ENCODE measurements at places on chromosomes 1 and 21.

GRCh38 chr1:8693107-8693506 lies 124.3 kb downstream of the RERE start:
- no peak for DNase-seq

DNA sequence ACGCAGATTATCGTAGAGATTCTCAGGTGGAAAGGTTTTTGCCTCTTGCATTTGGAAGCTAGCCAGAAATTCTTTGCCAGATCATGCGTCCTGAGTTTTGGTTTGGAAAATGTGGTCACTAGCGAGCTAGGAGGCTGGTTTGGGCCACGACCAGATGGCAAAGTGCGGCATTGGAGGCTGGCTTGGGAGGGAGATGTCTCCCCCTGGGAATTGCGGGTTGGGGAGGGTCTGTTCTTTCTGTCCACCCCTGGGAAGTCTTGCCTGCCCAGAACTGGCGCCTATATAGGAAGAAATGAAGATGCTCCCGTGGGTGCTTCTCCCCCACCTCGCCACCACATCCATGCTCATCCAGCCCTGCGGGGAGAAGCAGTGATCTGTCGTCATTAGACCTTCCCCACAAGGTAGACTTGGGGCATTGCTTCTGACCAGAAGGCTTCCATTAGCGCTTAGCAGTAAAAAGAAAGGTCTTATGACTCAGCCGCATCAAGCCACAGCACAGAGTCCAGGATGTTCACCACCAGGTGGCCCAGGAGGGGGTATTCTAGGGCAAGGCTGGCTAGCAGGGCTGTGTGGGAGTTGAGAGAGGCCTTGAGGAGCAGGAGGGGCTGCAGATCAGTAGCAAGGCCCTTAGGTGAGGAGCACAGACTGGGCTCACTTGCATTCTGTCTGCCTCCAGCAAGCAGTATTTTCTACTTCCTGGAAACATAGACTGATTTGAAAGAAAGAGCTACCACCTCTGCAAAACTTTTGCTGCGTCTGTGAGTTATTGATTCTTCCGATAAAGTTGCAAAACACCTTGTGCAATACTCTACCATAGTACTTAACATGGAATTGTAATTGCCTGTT lies 1.5 kb upstream of the PTP4A2 start:
- DNase-seq, result no peak

DNA sequence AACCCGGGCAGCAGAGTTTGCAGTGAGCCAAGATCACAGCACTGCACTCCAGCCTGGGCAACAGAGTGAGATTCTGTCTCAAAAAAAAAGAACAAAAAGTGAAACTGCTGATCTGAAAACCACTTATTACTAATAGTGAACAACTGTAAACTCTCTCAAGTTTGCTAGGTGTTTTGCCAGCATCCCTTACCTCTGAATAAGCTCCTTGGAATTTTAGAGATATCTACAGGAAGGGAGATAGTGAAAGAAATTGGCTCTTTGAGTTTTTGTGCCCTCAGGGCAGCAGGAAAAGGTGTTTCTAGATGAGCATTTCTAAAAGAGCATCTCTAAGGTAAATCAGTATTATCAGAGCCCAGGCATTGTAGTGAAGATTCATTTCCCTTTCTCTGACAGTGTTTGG lies 27.1 kb downstream of the PARK7 start:
- DNase-seq, result no peak

- no peak for DNase-seq
Measured at GRCh38 chr1:92989936-92990583, 28.8 kb upstream of the DIPK1A start.

Data from NCI-H187 (cell line).